ENCODE measurements at places on chromosomes 12 and 14.

- DNase-seq, result no peak
These were observed 139.7 kb downstream of the SLCO1B3 start for GRCh38 chr12:20950248-20950647.

- no peak for DNase-seq
These were observed 23.3 kb downstream of the ZC2HC1C start for GRCh38 chr14:75092698-75093097.

DNA sequence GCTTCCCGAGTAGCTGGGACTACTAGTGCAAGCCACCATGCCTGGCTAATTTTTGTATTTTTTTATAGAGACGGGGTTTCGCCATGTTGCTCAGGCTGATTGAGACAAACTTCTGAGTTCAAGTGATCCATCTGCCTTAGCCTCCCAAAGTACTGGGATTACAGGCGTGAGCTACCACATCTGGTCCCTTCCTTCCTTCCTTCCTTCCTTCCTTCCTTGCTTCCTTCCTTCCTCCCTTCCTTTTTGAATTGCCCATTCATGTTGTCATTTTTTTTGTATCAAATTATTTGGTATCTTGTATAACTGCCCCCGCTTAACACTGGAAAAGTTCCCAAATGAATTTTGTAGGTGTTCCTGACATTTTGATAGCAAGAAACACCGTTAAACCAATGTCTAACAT is 11.7 kb downstream of the RAD9B start:
- DNase-seq, result no peak

DNA sequence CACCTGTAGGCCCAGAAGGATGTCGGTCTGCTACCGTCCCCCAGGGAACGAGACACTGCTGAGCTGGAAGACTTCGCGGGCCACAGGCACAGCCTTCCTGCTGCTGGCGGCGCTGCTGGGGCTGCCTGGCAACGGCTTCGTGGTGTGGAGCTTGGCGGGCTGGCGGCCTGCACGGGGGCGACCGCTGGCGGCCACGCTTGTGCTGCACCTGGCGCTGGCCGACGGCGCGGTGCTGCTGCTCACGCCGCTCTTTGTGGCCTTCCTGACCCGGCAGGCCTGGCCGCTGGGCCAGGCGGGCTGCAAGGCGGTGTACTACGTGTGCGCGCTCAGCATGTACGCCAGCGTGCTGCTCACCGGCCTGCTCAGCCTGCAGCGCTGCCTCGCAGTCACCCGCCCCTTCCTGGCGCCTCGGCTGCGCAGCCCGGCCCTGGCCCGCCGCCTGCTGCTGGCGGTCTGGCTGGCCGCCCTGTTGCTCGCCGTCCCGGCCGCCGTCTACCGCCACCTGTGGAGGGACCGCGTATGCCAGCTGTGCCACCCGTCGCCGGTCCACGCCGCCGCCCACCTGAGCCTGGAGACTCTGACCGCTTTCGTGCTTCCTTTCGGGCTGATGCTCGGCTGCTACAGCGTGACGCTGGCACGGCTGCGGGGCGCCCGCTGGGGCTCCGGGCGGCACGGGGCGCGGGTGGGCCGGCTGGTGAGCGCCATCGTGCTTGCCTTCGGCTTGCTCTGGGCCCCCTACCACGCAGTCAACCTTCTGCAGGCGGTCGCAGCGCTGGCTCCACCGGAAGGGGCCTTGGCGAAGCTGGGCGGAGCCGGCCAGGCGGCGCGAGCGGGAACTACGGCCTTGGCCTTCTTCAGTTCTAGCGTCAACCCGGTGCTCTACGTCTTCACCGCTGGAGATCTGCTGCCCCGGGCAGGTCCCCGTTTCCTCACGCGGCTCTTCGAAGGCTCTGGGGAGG is at the start of gene LTB4R:
TSS of gene LTB4R (plus strand) at position 857 of the 959 bp plus-strand sequence. CDS start 4,150 bp downstream, outside the sequence.
- DNase-seq, result no peak

DNA sequence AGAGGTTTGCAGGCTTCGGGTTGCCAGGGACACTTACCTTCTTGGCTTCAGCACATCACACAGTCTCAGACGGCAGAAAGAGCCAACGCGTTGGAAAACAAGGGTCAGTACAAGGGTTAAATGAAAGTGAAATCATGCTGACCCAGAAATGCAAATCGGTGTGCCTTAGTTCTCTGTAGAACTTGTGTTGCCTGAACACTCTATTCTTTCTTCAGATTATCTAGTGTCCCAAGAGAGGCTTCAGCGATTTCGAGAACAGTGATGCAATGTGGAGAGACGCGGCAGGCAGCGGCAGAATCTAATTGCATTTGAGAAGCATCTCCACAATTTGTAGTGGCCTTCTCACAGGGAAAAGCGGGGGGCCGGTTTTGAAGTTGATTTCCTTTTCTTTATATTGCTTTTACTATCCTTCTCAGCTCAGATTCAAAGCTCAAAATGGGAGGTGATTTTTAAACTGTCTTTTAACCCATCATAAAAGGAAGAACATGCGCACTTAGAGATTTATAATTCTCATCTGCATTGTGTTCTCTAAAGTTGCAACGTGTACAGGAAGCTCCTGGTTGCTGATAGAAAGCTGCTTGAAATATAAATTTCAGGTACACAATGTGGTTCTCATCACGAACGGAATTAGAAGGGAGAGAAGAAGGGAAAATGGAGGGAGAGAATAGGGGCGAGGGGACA is 67.8 kb upstream of the EGLN3 start:
- DNase-seq, result no peak

DNA sequence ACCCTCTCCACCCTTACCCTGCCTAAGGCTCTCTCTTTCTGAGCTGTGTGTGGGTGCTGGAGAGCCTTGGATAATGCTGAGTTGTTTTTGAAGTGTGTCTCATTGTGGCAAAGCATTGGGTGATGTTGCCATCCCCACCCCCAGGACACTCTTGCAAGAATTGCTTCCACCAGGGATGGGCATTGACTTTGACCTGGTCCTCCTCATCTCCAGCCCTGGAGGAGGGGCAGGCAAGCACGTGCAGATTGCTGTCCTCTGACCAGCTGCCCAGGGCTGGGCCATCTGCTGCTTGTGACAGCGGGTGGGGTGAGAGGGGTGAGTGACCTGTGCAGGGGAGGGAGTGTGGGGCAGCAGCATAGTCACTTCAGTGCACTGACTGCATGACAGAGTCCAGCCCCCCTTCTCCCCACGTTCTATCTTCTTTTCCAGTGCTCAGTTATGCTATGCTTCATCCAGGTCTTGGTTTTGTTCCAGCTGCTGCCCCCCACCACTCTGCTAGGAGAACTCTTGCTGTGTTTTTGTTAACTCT is 26.2 kb downstream of the SUSD6 start:
- no peak for DNase-seq

GRCh38 chr12:95573951-95574576 is 22.8 kb upstream of the USP44 start:
- DNase-seq, result no peak

GRCh38 chr14:33408291-33408690 is 469.6 kb downstream of the NPAS3 start:
- no peak for DNase-seq

DNA sequence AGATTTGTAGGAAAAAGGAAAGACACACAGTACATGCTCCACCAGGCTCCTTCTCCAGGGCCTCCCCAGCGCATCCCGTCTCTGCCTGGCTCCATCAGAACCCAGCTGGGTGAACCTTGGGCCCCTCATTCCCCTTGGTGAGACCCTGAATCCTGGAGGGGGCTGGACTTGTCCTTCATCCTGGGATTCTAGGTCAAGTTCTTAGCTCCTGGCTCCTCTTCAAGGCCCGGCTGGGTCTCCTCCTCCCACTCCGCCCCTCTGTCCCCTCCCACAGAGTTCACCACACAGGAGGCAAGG is 49.2 kb downstream of the PSMA6 start:
- DNase-seq, result no peak

GRCh38 chr12:91627225-91627624 is 444.6 kb upstream of the DCN start:
- DNase-seq, result no peak

- DNase-seq, result no peak
These were observed 108.4 kb downstream of the PPP1R12A start for GRCh38 chr12:79826267-79827128.

GRCh38 chr12:122130150-122130549 is 43.9 kb downstream of the IL31 start:
- no peak for DNase-seq
